Stimulated activated CD4-positive, alpha-beta T cell treated with anti-CD3 and anti-CD28 coated beads, Interleukin-4, amount 100 ng/mL, for 48 hours (primary cell): ENCODE measurements at places on chromosomes 3 and 15.

DNA sequence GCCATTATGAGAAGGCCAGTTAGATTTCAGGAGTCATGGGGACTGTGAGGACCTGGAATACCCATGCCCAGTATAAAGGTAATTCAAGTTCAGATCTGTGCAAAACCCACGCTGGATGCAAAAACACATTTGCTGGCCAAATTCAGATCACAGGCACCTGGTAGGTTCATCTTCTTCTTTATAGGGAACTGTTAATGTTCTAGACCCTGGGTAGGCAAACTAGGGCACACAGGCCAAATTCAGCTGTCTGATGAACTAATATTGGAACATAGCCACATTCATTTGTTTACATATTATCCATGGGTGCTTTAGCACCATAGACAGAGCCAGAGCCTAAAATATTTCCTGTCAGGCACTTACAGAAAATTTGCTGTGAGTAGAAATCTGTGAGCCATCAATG is 241.4 kb downstream of the PTPRG start:
- no peak for DNase-seq

GRCh38 chr15:31024979-31025378 is 33.6 kb upstream of the MTMR10 start:
- DNase-seq = no peak

DNA sequence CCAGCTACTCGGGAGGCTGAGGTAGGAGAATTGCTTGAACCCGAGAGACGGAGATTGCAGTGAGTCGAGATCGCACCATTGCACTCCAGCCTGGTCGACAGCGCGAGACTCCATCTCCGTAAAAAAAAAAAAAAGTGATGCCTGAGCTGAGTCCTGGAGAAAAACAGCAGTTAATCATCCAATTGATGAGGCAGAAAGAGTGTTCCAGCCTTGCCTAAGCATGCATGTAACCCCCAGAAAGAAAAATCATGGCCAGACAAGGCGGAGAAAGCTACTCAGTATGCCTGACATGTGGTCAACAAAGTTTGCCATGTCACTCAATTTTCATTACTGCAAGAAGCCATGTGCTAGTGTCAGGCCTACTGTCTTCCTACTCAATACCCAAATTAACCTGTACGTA is 593.1 kb upstream of the MDFIC2 start:
- no peak for DNase-seq

DNA sequence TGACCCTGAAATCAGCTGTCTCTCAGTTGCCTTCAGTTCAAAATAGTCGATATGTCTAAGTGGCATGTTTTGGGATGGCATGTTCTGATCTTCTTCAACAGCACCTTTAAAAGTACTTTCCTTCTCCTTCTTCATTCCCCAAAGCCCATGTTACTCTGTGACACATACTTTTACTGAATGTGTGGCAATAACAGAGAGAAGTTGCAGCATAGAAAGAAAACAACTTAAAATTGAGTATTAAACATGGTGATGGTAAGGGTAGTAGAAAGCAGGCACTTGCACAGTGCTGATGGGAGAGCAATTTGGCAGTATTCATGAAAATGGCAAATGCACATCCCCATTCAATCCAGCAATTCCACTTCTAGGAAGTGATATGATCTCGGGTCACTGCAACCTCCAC is 12.3 kb upstream of the ULK4 start:
- no peak for DNase-seq

DNA sequence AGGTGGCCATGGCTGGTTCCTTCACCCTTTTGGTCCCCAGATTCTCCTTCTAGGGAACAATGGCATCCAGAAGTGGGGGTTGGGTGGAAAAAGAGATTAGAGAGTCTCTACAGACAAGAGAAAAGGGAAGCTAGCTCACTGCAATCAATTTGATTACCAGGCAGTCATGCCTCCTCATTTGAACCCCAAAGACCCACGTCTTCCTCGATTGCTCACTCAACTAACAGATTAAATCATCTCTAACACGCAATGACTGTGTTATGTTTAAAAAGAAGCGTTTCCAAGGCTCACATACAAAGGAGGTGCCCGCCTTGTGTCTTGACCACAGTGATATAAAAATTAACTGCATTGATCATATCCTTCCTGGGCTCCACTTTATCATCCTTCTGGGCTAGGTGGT is 57.6 kb downstream of the BHLHE40 start:
- DNase-seq = no peak

- no peak for DNase-seq
Observed at GRCh38 chr15:78454992-78455391, 17.0 kb downstream of the IREB2 start.
